ENCODE measurements at places on chromosomes 5 and 9.

DNA sequence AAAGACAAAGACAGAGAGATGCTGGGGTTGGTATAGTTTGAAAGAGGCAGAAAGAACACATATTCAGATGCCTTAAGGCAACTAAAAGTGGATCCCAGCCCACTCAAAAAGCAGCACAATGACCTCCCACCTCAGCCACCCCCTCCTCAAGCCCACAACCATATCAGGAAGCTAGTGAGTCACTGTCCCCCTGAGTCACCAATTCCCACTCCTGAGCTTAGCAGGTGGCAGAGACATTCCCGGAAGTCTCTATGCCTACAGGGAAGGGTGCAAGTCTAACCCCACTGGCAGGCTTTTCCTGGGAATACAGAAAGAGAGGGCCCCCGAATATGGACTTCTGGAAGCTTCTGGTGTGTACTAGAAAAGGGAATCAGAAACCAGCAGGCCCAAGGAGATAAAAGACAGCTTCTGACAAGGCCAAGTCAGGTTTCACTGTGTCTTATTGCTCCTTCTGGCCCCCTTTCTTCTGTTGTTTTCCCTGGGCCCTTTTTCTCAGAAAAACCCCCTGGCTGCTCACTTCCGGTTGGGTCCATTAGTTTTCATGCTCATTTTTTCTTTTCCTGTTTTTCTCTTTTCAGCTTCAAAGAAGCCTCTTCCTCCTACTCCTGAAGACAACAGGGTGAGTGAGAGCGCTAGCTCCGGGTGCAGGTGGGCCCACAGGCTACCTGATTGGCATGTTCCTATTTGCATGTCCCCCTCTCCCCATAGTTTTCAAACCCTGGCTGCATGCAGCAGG, 36.8 kb downstream of the ITK start:
- no peak for DNase-seq

DNA sequence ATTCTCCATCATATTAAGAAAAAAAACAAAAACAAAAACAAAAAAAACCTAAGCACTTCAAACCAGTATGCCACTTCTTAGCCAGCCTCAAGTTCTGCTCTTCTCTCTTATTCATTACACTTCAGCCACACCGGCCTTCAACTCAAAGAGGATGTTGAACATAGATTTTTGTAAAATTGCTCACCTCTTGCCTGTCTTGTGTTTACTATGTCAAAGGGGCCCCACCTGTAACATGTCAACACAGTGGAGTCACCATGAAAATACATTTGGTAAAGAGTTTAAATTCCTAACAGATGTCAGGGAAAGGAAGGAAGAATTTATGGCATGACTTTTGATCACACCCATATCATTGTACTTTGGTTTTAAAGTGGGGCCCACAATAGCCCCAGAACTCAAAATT, 121.1 kb upstream of the GHR start:
- DNase-seq, result no peak

GRCh38 chr5:39478863-39479262, 54.1 kb upstream of the DAB2 start:
- DNase-seq, result no peak

DNA sequence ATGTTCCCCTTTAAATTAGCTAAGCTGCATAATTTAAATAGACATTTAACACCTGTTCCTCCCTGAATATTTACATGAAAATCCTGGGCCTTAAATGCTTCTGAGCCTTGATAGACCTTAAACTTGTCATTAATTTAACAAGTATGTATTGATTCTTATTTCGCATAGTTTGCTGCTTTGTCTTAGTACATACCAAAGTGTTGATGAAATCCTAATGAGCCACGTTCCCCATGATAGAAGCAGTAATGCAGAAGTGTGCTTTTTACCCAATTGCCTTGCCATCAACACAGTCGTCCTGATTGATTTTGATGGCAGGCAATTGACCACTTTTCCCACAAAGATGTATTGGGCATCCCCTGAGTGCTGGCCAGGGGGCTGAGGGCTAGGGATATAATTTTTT, 213.5 kb downstream of the SGCD start:
- no peak for DNase-seq

- no peak for DNase-seq
Observed at GRCh38 chr5:10339058-10339811, 14.3 kb upstream of the MARCHF6 start.

DNA sequence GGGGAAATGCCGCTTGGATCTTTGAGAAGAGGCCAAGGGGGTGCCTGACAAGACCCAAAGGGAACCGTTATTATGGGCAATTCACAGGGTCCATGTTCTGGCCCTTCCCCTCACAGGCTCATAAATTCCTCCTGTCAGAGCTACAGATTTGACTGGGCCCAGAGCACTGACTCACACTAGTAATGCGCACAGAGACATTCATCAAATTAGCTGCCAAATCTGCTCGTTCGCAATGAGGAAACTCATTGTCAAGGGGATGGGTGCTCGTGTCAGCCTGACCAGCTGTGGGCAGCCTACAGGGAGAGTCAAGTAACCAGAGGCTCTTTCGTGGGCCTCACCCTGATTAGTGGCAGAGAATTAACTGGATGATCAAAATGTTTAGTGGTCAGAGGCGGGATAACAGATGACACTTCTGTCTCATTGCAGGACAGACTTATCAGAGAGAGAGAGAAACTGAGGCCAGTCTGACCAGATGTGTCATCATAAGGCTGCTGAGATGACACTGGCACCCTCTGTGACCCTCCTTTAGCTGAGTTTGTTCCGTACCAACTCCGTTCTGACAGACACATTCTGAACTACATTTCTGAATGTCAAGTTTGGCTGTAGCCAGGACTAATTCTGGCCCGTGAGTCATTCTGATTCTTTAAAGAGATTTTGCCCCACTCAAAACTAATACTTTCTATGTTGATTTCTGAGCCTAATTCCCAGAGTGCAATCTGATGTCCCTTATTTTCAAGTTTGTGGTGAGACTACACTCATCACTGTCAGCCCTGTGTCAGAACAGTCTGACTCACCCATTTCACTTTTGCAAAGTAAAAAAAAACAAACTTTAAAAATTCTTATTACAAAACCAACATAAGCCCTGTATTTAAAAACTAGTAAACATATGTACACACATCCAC, 377.1 kb downstream of the ACTL7B start:
- no peak for DNase-seq

GRCh38 chr5:97019435-97020117, 83.7 kb downstream of the LNPEP start:
- no peak for DNase-seq

DNA sequence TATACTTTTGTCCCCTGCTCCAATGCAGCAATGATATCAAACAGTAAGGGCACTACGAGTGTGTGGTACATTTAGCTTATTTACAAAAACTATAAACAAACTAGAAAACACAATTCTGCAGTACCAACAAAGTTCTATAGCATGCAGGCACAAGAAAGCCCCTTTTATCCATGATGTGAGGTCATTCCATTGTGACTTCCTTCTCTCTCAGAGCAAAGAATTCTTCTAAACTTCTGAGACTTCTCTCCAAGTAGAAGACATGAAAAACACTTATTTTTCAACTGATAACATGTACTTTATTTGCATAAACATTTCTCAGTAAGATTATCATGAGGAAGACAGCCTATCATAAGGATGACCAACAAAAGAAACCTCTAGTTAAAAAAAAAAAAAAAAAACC, 569.8 kb downstream of the TLE1 start:
- DNase-seq, result no peak

DNA sequence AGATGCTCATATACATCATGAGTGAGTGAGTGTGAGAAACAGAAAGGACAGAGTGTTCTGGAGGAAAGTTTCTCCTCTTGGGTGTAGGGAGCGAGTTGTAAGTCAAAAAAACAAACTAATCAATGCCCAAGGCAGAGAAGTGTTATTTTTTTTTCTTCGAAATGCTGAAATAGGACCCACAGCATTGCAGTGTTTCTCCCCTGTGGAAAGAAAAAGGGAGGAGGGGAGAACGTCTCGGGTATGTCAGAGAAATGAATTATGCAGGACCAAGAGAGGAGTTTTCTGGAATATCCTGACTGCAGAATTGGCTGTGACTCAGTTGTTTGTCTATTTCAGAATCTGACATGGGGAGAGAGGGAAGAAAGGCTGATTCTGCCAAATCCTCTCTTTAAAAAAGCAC, 337.9 kb upstream of the RFX3 start:
- no peak for DNase-seq

DNA sequence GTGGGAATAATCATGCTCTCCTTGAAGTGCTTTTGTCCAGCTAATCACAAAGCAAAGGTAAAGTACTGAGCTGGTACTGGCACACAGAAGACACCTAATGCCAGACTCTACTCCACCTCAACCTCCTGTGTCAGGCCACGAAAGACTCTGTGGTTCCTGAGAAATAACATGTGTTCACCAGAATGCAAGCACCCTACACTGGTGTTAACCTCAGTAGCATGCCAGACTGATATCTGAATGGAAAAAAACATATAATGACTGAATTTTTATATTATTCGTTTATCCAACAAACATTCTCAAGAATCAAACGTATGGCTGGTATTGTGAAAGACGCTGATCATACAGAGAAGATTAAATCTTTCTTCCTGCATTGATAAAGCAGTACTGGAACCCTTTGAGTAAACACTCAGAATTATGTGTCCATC, 97.1 kb upstream of the IFNE start:
- DNase-seq, result no peak

GRCh38 chr5:139982157-139982974, 60.7 kb downstream of the NRG2 start:
- DNase-seq, result no peak

DNA sequence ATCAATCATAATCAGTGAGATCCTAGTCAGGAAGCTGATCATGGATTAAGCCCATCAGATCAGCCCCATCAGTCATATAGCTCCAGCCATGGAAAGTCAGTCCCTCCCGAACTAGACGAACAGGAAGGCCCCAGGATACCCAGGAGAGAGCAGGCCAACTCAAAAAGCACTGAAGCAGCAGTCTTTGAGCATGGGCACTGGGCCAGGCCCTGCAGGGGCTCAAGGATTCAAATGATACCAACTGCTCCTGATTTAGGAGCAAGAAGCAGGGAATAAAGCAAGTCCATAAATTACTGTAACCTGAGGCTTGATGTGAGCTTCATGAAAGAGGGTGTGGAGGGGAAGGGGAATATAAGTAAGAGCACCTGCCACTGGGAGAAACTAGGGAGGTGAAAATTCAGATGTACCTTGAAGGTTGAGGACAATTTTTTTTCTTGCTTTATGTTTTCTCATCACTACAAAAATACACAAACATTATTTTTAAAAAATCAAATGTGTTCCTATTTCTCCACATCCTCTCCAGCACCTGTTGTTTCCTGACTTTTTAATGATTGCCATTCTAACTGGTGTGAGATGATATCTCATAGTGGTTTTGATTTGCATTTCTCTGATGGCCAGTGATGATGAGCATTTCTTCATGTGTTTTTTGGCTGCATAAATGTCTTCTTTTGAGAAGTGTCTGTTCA, 115.2 kb downstream of the SIL1 start:
- no peak for DNase-seq

GRCh38 chr5:95923918-95924544, 37.6 kb downstream of the ELL2 start:
- DNase-seq, result no peak

DNA sequence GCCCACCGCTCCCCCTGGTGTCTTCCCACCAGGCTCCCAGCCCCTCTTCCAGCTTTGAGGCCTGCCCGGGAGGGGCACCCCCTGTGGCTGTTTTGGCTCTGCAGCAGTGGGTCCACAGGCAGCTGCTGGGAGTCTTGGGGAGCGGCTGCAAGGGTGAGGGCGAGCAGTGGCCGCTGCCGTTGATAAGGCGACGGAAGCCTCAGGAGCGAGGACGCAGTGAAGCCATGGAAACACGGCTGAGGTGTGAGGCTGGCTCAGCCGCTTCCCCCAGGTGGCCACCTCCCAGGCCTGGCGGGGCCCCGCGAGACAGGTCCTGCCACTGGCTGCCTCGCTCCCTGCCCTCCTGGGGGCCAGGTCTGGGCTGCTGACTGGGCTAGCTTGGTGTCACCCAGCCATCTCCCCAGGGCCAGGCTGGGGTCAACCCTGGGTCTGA, 41.5 kb downstream of the CXXC5 start:
- no peak for DNase-seq

- no peak for DNase-seq
Observed at GRCh38 chr5:54278036-54278830, 32.1 kb downstream of the ARL15 start.

GRCh38 chr5:154196955-154197652, 6.6 kb downstream of the GALNT10 start:
- no peak for DNase-seq

- no peak for DNase-seq
Observed at GRCh38 chr5:157816682-157817386, 42.1 kb downstream of the CLINT1 start.

DNA sequence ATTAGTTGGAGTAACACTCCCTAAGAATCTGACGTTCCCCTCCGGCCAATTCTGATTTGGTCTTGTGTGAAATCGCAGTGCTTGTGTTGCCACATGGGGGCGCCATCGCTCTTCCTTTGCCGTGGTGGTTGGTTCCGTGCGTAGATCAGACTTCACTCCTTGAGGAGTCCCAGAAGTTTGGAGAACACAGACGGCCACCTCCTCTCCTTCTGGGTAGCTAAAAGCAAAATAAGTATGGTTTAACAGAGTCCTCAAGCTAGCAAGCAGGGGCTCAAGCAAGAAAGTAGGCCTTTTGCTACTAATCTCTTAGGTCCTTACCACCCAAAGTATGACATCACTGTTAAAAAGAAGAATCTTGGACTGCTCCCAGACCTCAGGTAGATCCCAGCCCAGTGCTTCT, 59.5 kb downstream of the HSPA4 start:
- peak; percentile 79 for DNase-seq

- no peak for DNase-seq
Observed at GRCh38 chr9:37309136-37309535, 113.4 kb upstream of the GRHPR start.

- DNase-seq, result no peak
Observed at GRCh38 chr5:67506241-67506640, 309.6 kb upstream of the CD180 start.

- no peak for DNase-seq
Observed at GRCh38 chr5:141841378-141842180, 36.6 kb downstream of the PCDH1 start.

- DNase-seq, result peak; percentile 7
Observed at GRCh38 chr9:97468658-97469448, 32.6 kb upstream of the TMOD1 start.

DNA sequence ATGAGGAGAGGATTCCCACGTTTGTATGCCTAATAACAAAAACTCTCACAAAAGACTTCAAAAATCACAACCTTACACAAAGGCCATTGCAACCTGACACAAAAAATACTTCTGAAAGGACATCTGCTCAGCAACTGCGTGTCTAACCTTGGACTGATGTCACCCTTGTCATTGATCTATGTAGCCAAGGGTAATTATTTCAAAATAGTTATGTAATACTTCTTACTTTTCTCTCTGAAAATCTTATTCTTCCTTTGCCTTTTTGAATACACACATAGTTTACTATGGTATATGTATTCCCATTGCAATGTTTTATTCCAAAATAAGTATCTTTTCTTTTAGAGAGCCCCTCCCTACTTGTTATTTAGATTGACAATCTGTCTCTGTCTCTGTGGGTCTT, 355.3 kb downstream of the MSX2 start:
- no peak for DNase-seq

All from activated CD4-positive, alpha-beta T cell treated with anti-CD3 and anti-CD28 coated beads for 24 hours (primary cell).